EH (cell line): ENCODE measurements at places on chromosomes 2 and 18.

GRCh38 chr2:78051480-78051879 is 529.3 kb upstream of the LRRTM4 start:
- DNase-seq, result no peak

- DNase-seq, result peak; percentile 6
These were observed 9.3 kb downstream of the MAP4K4 start for GRCh38 chr2:101706819-101707177.

DNA sequence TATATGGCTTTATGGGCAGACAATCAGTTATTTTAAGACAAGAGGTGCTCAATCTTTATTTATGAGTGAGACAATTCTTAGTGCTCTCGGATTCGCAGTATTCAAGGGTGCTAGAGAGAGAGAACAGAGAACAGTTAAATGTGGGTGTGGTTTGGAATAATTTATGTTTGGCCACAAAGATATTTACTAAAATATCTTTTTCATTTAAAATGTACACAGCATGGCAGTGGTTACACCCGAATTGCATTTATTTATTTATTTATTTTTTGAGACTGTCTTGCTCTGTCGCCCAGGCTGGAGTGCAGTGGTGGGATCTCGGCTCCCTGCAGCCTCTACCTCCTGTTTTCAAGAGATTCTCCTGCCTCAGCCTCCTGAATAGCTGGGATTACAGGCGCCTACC is 109.2 kb downstream of the CDCA7 start:
- no peak for DNase-seq

DNA sequence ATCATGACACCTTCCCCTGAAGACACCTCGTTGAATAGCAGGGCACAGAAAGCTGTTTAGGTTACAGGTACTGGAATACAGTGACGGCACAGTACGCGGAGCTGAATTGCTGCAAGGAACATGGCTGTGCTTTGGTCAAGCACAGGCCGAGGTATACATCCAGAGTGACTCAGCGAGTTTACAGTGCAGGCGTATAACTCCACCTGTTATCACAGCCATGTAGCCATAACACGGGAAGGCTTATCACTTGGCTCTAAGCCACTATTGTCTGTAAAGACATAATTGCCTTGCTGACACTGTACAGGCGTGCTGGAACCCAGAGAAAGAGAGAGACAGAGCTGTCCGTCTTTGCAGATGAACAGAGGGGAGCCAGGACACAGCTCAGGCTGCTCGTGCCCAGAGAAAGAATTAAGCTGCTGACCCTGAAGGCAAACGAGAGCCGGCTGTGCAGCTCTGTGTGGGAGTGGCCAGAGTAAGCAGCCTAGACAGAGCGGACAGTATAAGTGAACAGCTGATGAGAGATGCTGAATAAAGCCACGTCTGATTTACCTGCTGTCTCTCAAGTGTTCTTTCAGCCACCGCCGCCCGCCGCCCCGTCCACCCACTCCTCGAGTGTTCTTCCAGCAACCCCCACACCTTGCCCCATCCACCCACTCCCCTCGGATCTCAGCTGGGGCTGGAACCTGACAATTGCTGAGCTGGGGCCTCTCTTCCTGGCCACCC is 87.3 kb upstream of the PPP1CB start:
- peak; percentile 42 for DNase-seq

DNA sequence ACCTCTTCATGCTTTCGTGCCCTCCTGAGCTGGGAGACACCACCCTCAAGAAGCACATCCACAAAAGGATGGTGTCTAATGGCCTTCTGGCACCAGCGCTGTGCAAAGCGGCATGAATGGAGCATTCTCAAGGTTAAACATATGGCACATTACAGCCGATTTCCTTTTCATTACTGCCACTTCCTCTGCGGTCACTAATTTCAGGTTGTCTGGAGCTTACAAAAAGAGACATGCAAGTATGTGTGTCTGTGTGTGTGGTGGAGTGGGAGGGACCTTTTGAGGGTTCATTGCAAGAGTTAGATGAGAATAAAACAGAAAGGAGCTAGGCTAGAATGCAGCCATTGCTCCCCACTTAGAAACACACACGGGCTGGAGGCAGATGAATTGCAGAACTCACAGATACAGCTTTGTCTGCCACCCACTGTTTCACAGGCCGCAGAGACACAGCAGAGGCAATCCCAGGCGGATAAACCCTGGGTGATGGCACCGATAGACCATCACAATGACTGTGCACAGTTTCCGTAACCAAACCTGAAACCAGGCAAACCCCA is 76.0 kb downstream of the TGIF1 start:
- DNase-seq, result no peak

DNA sequence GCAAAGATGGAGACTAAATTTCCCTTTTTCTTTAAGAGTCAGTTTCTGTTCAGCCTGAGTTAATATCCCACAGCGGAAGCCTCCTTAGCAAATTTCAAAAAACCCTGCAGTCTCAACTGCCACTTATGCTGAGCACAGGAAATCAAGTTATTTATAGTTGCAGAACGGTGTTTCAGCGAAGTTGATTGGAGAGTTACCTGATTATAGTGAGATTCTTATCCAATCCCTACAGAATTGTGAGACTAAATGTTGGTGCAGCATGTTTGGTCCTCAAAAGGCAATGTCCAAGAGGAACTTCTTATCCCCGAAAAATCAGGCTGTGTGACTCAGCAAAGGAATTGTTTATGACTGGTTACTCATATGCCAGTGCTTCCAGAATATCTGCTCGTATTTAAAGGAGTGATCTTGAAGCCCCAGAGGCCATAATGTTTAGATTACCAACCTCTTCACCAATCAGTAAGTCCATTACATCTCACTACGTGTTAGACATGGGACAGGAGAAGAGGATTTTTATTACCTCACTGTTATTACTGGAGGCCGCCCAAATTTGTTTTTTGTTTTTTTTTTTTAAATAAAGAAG is 67.9 kb downstream of the LRRFIP1 start:
- DNase-seq, result peak; percentile 98

- no peak for DNase-seq
These were observed 14.5 kb downstream of the MRPL44 start for GRCh38 chr2:223971731-223972130.

GRCh38 chr2:10305254-10305635 is 2.5 kb downstream of the HPCAL1 start:
- DNase-seq, result peak; percentile 64

GRCh38 chr18:79525556-79526467 is 130.1 kb downstream of the NFATC1 start:
- no peak for DNase-seq

DNA sequence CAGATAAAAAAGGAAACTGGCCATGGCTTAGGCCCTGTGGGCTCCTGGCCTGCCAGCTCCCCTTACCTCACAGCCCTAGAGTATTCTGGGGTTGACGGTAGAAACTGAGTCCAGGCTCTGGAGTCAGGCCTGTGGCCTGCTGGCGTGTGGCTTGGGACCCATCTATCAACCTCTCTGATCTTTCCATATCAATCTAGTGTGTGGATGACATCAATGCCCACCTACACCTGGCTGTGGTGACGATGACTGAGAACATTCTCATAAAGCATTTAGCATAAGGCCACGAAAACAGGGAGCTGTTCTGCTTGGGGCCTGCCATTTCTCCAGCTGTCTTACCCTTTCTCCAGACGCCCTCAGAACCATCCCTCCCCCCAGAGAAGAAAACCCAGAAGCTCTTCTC is 17.9 kb downstream of the PCARE start:
- no peak for DNase-seq

GRCh38 chr18:50666536-50666935 is 106.6 kb downstream of the MAPK4 start:
- no peak for DNase-seq

DNA sequence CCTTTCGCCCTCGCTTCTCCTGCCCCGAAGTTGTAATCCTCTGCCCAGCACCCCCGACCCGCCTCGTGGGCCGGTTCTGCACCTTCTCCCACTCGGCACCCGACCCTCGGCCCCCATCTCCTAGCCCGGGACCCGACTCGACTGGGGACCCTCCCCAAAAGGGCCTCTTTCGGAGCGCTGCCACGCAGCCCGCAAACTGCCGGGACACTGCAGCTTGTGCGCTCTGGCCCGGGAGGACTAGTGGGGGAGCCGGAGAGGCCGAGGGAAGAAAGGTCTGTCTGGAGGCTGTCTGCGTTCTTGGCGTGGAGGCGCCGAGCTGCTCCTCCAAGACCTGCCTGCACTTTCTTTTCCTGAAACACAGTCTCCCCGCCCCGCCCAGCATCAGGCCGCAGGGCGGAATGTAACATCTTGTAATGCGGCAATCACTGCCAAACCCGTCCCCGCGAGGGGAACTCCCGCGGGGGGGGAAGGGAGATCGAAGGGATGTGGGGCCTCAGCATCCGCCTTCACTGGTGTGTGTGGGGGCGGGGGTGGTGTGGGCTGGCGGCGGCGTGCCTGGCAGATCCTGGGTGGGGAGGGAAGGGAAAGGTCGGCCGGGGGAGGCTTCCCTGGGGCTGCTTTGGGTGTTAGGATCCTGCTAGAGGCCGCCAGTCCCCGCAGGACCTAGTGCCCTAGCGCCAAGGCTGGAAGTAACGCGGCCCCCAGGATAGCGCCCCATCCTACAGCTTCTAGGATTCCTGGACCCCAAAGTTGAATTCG is 7.4 kb downstream of the DLX2 start:
- DNase-seq, result peak; percentile 94

- no peak for DNase-seq
These were observed 151.6 kb upstream of the TWIST2 start for GRCh38 chr2:238696331-238696730.

- peak; percentile 42 for DNase-seq
These were observed 456 bp downstream of the LRP1B start for GRCh38 chr2:142130111-142131009.

GRCh38 chr2:219001577-219002394 is 8.6 kb upstream of the CRYBA2 start:
- no peak for DNase-seq

- peak; percentile 94 for DNase-seq
These were observed 775.5 kb downstream of the RNF144A start for GRCh38 chr2:7692657-7693161.

DNA sequence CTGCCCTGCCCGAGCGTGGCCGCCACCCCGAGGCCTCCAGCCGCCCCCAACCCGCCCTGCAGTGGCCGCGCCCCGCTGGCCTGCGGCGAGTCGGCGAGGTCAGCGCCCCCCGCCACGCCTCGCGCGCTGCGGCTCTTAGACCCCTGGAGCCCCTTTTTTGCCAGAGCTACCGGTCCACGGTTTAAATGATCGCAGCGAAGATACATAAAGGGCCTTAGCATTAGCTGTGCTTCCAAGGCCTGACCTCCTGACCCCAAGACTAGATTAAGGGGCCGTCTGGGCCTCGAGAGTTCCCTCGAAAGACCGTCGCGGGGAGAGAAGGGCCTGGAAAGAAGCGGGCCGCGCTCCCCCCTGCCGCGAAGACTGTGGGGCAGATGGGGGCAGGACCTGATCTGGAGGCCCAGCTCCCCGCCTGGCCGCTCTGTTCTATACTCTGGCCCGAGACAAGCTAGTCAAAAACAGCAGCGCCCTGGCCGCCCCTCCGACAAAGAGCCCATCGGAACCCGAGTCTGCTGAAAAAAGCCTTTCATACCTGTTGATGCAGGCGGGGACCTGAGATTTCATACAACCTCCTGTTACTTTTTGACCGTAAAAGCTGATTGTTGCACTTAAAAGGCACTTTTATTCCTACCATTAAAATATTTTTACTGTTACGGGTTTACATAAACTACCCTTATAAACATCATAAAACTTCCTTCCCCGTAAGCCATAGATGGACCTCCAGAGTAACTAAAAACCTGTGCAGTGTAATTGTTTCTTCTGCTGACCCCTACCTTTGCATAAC is 68.7 kb upstream of the PSMD14 start:
- DNase-seq, result no peak

- DNase-seq, result no peak
These were observed 118.3 kb downstream of the CMPK2 start for GRCh38 chr2:6747433-6747832.

DNA sequence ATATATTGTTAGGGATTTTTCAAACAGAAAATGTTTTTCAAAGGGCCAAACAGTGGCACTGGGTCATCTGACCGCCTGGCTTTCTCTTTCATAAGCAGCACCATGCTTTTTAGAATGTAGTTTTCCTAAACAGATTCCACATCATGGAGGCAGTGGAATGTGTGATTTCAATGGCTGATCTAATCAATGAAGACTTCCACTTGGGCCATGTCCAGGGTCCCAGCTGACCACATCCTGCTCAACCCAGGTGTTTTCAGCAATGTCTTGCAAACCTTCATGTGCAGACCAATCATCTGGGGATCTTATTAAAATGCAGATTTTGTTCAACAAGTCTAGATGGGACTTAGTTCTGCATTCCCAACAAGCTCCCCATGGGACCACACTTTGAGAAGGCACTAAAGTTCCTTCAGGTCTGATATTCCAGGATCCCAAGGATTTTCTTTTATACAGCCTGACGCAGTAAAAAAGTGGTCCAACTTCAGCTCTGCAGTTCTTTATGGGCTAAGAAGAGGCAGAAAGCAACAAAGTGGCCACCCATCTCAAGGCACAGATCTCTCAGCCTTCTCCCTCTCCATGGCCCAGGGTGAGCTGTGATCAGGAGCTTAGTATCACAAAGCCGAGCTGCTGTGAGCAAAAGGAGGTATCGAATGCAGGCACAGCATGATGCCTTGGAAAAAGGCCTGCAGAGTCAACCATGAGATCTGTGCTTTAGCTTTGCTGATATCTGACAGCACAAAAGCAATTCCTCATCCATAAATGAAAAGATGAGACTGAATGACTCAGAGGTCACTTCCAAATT is 3.7 kb downstream of the ALKAL2 start:
- DNase-seq, result no peak

DNA sequence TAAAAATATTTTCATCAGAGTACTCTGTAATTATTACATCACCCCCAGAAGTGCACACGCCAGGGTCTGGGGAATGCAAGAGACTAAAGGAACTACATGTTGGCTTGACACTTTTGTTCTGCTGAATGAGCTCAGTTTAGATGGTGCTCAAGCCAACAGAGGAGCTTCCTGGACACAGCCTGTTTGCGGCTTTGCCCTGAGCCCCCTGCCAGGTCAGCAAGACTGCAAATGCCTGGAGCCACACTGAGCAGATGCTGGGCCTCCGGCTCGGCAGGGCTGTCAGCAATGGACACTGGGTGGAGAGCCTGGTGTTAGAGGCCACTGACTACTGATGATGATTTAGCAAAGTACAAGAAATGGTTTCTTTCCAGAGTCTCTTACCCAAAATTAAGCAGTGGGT is 31.9 kb downstream of the PTPN18 start:
- no peak for DNase-seq

- DNase-seq, result peak; percentile 36
These were observed 683.8 kb downstream of the IRS1 start for GRCh38 chr2:226115832-226116200.

DNA sequence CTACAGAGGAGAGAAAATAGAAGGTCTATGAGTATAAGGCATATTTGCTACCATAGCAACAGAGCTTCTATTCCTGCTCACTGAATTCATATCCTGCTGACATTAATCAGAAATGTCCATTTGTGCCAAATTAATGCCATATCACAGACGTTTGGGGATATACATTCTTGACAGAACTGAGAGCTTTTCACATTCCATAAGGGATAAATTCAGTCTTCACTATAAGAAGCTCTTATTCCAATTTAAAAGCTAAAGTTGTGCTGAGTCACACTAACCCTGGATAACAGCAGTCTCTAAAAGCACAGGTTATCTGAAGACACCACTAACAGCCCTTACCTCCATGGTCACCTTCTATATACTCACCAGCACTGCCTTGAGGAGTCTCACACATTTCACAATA is 178.1 kb downstream of the RAB3GAP1 start:
- DNase-seq, result no peak

GRCh38 chr18:75531851-75532459 is 104.5 kb upstream of the SMIM21 start:
- DNase-seq, result no peak
